ENCODE measurements at places on chromosomes 12 and 14.

DNA sequence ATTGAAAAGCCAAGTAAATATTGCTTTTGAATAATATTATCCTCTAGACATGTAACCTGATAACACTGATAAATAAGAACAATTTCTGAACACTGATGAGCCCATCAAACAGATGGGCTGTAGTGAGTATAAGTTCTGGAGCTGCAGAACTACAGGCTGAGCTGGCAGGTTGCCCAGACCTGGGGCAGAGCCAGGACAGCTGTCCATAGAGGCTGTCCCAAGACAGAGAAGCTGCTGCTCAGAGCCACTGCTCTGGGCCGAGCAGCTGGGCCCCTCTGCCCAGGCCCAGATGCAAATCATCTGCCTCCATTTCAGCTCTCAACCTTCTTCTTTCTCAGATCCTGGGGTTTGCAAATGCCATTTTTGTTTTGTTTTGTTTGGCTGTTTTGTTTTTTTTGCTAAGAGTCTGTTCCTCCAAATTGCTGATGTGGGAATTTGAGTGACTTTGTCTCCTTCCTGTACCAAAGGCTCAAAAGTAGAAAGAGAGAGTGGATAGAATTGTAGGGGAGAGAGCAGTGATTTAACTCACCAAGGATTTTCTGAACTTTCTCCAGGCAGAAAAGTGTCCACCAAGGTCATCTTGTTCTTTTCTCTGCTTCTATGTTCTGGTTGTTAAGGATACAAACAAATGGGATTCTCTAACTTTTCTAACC, 4.0 kb upstream of the TESPA1 start:
- DNase-seq = no peak

DNA sequence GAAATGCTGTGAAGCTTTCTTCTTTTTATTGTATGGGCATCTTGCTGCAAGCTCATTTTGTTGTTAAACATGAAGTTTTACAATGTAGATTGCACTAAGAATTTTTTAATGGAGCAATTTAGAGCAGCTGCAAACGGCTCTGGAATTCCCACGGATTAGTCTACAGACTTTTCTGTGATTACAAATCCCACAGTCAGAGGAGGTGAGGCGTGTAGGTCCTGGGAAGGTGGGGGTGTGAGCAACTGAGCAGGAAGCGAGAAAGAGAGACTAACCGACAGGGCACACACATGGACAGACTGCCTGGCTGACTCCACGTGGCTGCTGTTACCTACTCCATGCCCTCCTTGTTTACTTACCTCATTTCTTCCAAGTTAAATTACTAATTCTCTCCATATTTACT, 348.5 kb downstream of the NPAS3 start:
- no peak for DNase-seq

DNA sequence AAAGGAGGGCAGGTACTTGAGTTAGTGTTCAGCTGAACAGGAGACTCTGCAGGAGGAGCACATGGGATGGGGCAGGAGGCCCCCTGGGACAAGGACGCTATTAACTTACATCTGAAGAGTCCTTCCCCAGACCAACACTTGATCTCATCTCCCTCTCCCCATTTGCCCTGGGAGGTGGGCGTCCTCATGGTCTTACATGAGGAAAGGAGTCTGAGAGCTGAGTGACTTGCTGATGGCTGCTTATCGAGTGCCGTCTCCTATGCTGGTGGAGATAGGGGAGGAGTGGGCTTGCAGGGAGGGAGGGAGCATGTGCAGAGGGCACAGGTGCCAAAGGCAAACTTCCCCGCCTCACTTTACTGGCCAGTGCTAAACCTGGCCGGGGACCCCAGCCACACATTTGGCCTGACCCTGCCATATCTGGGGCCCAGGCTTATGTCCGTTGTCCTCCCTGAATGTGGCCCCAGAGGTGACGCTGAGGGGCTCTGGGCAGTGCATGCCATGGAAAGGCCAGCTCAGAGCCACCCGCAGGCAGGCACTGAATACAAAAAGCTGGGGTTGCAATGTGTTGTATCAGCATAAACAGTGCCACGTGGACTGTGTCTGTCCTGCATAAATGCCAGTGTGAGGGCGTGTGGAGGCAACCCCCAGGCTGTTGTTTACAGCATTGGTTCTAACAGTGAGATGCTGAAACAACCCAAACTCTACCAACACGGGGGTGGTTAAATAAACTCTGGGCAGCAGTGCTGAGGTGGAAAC, 29.4 kb downstream of the FAIM2 start:
- DNase-seq = peak; percentile 20

DNA sequence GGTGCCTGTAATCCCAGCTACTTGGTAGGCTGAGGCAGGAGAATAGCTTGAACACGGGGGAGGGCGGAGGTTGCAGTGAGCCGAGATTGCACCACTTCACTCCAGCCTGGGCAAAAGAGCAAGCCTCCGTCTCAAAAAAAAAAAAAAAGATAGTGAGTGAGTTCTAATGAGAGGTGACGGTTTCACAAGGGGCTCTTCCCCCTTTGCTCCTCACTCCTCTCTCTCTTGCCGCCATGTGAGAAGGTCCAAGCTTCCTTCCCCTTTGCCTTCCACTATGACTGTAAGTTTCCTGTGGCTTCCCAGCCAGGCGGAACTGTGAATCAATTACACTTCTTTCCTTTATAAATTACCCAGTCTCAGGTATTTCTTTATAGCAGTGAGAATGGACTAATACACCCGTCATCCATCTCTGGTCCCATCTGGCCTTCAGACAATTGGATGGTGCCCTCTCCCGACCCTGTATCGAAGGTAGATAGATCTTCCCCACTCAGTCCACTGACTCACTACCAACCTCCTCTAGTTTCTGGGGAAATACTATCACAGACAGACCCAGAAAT, 27.0 kb upstream of the RCOR1 start:
- DNase-seq = no peak

- DNase-seq = no peak
Measured at GRCh38 chr12:24473097-24473496, 475.8 kb downstream of the BCAT1 start.

DNA sequence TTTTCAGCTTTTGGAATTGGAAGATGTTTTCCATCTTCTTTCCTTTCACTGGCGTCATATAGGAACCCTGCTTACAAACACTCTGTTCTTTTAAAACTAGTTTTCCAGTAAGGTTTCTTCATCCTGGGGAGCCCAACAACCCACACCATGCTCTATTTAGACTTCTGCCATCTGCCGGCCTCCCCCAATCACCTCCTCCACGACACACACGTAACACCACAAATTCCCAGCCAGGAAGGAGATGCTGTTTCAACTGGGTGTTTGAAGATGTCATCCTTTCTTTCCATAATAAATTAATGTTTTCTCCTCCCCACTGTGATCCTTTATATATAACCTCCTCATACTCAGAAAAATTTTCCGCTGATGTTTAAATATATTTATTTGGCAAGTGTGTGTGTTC, 231.4 kb upstream of the DDHD1 start:
- no peak for DNase-seq

- DNase-seq = no peak
Measured at GRCh38 chr14:54309615-54310014, 87.2 kb upstream of the CDKN3 start.

DNA sequence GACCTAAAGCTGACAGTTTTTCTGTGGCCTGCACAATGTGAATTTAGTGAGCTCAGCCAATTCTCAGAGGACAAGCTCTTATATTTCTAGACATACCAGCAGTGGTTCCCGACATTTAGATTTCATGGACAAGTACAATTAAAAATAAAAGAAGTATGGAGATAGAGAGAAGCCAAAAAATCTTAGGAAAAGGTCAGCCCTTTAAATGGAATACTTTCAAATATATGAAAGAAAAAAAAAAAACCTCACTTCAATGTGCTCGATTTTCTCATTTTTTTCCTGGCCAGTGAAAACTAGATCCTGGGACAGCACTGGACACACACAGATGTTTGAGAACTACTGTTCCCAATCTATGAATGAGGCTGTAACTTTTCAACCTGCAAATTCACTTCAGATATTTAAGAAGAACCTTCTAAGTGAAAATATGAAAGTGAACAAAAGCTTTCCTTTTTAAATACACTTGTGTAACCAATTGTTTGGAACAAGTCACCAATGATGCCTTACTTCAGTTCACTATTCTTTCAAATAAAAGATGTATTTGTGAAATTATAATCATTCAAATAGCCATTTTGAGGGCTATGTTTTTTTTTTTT, 109.4 kb downstream of the SLC38A1 start:
- DNase-seq = no peak

DNA sequence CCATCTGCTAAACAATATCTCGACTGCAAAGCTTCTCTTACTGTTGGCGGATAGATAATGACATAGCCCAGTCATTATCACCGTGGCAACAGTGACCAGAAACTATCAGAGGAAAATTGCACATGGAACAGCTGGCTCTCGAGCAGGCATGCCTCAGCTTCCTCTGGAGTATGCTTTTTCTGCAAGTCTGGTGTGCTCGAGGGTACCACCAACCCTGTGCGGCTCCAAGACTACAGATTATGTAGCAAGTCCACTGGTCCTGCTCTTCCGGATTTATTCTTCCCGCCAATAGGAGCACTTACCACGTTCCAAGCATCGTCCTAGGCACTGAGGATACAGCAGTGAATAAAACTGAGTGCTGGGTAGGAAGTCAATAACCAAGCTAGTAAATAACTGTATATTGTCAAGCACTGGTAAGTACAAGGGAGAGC, 1.4 kb upstream of the GLRX5 start:
- no peak for DNase-seq

DNA sequence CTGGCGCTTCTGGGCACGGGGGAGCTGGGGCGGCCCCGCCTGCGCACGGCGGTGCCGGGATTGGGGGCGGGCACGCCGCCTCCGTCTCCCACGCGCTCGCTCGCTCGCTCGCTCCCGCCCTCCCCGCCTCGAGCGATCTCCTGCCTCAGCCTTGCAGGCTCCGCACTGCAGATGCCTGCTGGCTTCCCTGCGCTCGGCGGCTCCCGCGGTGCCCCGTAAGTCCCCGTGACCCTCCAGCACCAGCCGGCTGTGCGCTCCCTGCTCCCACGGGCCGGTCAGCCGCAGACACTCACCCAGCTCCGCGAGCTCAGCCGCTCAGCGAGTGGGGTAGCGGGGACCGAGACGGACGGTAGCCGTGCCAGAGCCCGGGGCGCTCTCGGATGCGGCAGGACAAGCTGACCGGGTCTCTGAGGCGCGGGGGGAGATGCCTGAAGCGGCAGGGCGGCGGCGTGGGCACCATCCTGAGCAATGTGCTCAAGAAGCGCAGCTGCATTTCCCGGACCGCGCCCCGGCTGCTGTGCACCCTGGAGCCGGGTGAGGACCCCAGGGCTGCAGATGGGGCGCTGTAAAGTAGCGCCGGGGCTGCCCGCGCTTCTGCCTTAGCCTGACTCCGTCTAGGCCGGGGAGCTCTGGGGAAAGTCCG, at the start of gene TBC1D30:
TSS of gene TBC1D30 (plus strand) at position 148 of the 643 bp plus-strand sequence. CDS start at position 381, 233 bp downstream.
- no peak for DNase-seq

DNA sequence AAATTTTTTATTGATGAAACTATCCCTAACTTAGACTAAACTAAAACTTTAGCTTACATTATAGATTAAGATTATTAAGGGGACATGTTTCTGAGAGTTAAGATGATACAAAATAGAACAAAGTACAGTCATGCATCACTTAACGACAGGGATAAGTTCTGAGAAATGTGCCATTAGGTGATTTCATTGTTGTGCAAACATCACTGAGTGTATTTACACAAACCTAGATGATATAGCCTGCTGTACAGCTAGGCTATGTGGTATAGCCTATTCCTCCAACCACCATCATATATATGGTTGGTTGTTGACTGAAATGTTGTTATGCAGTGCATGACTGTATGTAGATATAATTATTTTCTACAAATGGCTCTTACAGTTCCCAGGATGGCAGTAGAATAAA, 46.5 kb downstream of the ATP6V1D start:
- no peak for DNase-seq

Data from activated CD4-positive, CD25-positive, alpha-beta regulatory T cell treated with anti-CD3 and anti-CD28 coated beads, Interleukin-2, amount 50 U/mL, for 72 hours (primary cell).